ENCODE measurements at places on chromosomes 12 and 14.
A peak's percentile ranks its signal among the peaks of the same experiment; 100 is the strongest.

- DNase-seq, result no peak
Measured at GRCh38 chr12:115623764-115624334, 653.6 kb downstream of the MED13L start.

DNA sequence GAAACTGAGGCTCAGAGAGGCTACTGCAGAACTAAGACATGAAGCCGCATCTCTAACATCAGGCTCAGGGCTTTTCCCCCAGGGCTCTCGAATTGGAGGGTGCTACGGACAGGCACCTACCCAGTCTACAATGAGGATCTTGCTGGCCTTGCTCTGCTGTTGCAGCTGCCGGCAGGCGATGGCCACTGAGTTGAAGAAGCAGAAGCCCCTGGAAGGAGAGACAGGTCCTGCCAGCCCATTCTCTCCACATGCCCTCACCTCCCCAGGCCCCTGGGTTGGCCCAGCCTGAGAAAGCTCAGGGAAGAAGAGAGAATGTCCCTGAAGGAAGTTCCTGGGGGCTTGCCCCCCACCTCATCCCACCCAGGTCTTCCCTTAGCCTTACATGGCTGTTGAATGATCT, 16.1 kb downstream of the SLC48A1 start:
- DNase-seq, result no peak

GRCh38 chr12:1281683-1282366, 290.8 kb downstream of the ERC1 start:
- DNase-seq, result peak; percentile 9

DNA sequence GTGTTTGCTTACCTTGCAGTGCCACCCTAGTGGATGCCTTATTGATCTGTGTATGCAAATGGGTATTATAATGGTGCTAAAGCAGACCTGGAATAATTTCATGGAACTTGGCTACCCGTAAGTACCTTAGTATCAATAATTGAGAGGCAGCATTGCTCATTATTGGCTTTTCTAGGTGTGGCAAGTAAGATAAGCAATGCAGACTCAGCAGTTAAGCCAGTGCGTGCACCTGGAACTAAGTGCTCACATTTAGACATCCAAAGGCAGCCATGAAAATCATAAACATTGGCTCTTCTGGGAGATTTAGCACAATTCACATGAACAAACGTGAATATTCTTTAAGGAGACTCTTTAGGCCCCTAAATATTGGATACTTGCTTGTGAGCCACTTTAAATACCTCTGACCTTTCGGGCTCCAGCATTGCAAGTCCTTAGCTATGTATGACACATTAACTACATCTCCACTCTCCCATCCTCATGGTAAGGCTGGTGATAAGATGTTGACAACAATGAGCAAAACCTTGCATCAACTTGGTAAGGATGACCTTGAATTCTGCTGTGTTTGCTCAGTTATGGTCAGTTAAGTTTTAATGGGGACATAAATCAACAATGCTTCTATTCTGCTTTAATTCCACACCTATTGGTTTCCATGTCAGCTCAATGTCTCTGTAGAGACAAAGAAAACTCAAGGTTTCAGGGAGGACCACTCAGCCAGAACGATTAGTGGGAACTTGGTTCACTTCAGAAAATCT, 112.0 kb downstream of the SLC5A8 start:
- no peak for DNase-seq

GRCh38 chr14:104989236-104989950, 3.8 kb downstream of the CLBA1 start:
- no peak for DNase-seq

DNA sequence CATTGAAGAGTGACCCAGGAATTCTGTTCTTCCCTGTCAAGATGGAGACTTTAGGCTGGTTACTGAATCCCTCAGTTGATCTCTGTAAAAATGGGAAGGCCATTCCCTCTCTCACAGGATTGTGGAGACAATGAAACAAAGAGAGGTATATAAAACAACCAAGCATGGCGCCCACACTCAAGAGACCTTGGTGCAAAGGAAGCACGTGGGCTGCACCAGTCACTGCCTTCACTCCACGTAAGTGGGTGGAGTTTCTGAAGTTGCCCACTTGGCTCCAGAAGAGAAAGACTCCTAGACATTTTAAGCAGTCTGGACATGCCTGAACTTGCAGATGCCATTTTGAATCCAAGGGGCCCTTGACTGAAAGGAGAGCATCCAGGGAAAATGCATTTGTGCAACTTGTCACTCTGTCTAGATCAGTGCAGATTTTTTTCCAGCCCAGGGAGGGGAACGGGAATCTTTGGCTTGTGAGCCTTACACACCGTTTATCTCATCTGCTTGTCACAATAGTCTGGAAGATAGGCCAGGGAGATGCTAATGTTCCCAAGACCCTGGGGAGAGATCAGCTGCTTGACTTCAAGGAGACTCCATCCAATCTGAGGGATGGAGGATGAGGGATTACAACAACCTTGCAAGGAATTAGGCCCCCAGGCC, 96.9 kb upstream of the TBX3 start:
- no peak for DNase-seq

GRCh38 chr14:100536121-100536510, 51.1 kb downstream of the BEGAIN start:
- DNase-seq, result no peak

DNA sequence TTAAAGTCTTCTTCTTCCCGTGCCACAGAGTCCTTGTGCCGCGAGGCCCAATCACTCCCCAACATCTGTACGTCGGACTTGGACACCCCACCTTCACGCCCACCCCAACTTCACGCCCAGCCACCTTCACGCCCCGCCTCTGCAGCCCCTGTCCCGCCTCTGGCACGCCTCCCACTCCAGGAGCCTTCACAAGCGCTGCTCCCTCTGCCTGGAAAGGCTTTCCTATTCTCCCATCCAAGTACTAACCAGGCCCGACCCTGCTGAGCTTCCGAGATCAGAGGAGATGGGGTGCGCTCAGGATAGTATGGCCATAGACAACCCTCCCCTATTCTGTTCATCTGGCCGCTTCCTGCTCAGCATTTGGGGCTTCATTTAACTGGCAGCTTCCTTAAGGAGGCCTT, 17.3 kb upstream of the EIF5 start:
- no peak for DNase-seq

DNA sequence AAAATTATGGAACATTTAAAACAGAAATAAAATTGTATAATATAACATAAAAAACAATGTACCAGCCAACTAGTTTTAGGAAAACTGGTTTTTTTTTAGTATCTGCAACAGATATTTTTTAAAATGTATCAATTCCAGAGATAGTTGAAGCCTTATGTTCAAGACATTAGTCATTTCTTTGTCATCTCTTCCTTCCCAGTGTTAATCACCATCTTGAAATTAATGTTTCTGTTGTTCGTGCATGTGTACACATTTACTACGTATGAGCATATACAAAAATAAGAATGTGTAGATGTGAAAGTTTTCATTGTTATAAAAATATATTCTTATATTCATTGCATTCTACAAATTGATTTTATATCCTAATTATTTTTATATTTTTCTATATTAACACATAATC, 1062.1 kb downstream of the SLC6A15 start:
- DNase-seq, result no peak

DNA sequence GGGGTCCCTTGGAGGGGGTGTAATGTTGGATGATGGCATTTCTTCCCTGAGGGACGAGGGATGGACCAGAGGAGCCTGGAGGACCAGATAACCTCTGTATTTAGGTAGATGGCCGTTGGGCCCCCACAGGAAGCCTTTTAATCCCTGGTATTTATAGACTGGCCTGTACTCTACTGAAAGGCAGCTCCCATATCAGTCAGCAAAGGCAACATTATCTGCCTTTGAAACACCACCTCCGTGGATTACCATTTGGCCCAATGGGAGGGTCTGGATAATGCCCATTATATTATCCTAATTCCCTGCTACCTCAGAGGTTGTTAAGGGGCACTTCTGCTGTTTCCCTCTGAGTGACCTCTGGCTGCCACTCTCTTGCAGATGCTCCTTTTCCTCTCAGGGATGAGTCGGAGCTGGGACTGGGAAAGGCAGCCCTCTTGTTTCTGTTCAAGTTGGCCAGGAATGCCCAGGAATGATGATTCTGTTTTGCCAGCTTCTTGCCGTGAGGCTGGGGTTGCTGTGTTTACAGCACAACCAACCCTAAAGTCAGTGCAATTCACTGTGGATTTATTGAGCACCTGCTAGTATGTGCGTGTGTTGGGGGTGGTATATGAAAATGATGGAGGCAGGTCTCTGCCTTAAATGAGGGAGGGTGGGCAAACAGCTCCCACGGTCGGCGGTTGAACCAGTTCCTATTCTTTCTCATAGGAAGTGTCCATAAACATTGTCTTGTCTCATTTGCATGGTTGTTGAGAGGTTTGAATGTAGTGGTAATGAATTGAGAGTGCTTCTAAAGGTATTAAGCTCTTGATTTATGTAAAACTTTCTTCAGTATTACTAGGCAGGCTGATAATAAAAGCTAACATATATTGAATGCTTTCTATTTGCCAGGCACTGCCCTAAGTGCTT, 18.1 kb downstream of the SUSD6 start:
- no peak for DNase-seq

GRCh38 chr12:8903646-8904045, 10.7 kb upstream of the PHC1 start:
- no peak for DNase-seq

DNA sequence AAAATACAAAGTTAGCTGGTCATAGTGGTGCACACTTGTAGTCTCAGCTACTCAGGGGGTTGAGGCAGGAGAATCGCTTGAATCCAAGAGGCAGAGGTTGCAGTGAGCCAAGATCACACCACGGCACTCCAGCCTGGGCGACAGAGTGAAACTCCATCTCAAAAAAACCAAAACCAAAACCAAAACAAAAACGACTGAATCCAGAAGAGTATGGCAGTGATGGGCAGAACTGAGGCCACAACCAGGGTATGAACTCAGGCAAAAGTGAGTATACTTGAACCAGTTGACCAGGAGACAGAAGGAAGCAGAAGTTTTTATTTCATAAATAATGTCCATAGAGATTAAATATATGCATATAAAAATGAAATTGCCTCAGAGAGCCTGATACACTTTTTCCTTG, 620.0 kb upstream of the SEL1L start:
- DNase-seq, result no peak

DNA sequence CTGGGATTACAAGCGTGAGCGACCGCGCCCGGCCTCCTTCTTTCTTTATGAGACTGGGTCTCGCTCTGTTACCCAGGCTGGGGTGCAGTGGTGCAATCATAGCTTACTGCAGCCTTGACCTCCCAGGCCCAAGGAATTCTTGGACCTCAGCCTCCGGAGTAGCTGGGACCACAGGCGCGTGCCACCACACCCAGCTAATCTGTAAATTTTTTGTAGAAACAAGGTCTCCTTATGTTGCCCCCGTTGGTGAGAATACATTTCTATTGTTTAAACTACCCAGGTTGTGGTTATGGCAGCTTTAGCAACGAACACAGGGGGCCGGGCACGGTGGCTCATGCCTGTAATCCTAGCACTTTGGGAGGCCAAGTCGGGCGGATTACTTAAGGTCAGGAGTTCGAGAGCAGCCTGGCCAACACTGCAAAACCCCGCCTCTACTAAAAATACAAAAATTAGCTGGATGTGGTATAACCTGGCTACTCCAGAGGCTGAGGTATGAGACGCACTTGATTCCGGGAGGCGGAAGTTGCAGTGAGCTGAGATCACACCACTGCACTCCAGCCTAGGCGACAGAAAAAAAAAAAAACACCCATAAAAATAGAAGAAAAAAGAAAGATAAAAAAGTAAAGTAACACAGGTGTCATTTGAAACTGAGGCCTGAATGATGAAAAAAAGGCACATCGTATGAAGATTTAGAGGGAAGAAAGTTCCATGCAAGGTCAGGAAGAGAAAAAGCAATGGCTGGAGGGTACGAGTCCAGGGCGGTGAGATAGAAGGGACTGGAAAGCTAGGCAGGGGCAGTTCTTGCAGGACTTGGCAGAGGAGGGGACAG, 977 bp upstream of the TMEM120B start:
- no peak for DNase-seq

DNA sequence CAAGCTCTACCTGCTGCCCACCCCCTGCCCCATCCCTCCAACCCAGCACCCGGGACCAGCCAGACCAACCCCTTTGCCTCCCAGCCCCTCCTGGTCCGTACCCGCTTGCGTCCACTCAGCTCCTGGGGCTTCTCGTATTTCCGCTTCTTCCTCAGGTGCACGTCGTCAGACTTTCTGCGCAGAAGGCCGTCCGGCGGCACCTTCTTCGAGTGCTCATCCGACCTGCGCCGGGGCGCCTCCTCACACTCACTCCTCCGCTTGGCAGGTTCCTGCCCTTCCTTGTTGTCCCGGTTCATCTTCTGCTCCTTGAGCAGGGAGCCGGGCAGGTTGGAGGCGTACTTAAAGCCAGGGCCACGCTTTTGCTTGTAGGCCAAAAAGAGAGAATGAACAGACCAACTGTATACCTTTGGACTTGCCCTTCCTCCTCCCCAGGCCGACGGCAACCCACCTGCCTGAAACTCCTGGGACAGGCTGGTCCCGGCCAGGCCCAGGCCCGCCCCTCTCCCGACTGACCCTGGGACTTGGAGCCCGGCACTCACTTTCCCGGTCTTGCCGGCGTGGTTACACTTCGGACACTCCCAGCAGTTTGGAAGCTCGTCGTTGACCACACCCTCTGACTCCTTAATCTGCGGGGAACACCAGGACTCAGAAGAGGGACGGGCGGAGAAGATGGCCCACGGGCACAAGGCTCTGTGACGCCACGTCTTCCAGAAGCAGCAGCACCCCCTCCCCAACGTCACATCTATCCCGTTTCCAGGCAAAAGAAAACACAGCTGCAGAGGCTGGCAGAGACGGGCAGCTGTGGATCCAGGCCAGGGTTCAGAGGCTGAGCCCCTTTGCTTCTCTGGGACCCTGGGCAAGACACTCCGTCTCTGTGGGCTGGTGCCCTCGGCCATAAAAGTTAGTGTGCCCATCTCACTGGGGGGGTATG, 44.3 kb downstream of the RNF34 start:
- DNase-seq, result no peak

DNA sequence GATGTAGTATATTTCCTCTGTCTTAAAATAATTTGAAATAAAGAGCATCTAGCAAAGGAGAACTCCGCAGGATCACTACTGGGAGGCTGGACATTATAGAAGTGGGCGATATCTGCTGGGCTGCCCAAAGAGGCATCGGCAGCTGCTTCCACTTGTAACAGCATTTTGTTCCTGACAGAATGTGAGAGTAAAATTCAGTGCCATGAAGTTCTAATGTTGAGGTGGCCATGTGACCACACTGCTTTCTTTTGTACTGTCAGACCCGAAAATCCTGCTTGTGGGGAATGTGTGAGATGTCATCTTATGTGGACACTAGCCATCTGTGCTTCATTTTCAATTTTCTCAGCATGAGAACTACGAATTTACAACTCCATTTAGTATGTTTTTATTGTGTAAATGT, 151.9 kb downstream of the ACSS3 start:
- DNase-seq, result no peak

DNA sequence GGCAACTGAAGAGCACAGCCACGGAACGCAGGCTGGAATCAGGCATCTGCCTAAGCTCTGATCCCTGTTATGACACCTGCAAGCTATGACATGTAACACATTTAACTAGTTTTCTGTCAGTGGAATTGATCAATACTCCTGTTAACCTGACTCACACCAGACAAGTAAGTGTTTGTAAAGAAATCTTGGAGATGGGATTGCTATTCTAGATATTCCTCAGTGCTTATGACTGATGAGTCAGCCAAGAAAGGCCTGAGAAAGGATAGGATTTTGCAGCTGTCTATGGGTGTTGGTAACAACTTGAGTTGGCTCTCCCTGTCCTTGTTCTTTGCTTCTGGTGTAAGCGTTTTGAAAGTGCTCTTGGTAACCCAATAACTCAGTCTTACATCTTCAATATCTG, 110.5 kb downstream of the GPR135 start:
- no peak for DNase-seq

All from fibroblast of skin of left biceps (primary cell).